Smooth muscle cell of the pulmonary artery (primary cell): ENCODE measurements at places on chromosomes 1 and 21. TPM values are rescaled to one million over a fixed set of nuclear protein-coding genes. Genes with fewer than 3 reads are reported as not detected.

The PLEKHA6 gene
- 0.63 and 1.4 TPM in 2 replicates for total RNA-seq

The CCDC27 gene
- not detected in 2 replicates for total RNA-seq

The NPPA gene
- not detected in 2 replicates for total RNA-seq

The MGST3 gene
- 179 and 205 TPM in 2 replicates for total RNA-seq

The PHTF1 gene
- 30.0 and 34.4 TPM in 2 replicates for total RNA-seq

The ILDR2 gene
- total RNA-seq, result 0.13 TPM in 1 of 2 replicates, not detected in the other

The ATP6V1G3 gene
- not detected in 2 replicates for total RNA-seq

The AADACL4 gene
- not detected in 2 replicates for total RNA-seq

The WNT9A gene
- total RNA-seq, result 0.59 and 1.3 TPM in 2 replicates

The S100A8 gene
- not detected in 2 replicates for total RNA-seq

The PRELP gene
- 2.5 and 10.8 TPM in 2 replicates for total RNA-seq

The ADGRL2 gene
- 47.5 and 378 TPM in 2 replicates for total RNA-seq
